ENCODE measurements at places on chromosomes 3 and 15.

- no peak for DNase-seq
Observed at GRCh38 chr3:46395210-46395661, 11.6 kb downstream of the CCR5AS start.

DNA sequence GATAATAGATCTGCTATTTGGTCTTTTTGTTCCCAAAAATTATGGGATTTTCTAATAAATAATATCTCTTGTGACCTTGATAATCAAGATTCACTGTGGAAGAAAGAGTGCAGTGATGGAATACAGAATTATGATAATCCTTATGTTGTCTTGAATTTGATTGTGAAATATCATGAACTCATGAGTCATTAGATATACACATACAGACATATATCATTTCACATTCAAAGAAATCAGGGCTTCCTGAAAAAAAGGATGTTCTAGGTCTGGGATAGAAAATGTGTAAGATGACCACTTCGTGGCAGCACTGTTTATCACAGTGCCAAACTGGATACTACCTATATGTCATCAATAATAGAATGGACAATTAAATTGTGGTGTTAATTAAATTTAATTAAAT is 97.7 kb downstream of the DPH6 start:
- no peak for DNase-seq

- no peak for DNase-seq
Observed at GRCh38 chr3:186152889-186153292, 44.0 kb upstream of the ETV5 start.

DNA sequence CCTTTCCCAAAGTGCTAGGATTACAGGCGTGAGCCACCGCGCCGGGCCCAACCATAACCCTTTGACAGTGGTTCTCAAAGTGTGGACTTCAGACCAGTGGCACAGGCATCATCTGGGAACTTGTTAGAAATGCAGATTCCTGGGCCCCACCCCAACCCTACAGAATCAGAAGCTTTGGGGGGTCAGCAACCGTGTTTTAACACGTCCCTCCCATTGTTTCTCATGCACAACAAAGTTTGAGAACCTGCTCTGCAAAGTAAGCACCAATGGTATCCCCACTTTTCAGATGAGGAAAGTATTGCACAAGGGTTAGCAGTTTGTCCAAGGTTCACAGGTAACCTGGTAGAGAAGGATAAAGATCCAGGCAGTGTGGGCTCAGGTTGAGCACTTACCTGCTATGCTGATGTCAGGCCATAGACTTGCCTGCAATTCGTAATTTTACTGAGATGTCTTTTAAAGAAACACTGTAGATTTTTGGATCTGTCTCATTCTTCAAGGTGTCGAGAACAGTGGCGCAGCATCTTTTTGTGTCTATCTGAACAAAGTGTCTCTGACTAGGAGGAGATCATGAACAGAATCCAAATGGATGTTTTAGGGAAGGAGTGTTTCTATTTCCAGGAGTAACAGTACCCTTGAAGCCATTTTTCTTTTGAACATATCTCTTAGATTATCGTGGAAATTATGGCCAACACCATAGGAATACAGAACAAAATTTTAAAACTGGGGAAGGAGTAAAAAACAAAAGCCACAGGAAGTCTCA is 2.5 kb downstream of the GXYLT2 start:
- DNase-seq, result no peak

DNA sequence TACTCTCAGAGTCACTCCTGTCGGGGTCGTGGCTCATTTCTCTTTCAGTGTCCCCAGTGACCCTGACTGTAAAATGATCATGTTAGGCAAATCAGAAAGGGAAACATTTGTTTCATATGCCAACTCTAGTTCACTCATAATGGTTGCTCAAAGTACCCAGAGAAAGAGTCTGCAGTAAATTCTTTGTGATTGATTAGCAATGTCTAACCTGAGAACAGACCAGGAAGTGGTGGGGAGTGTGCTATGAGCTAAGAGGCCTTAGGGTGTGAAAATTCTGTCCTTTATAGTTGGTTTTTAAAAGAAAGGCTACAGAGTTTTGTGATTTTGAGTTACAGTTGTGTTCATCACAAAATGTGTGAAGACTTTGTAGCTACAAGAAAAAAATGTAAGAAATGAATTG is 108.9 kb downstream of the EDEM1 start:
- DNase-seq, result no peak

- no peak for DNase-seq
Observed at GRCh38 chr3:151476344-151477018, 15.6 kb upstream of the IGSF10 start.

GRCh38 chr3:122451371-122451770 is 35.5 kb upstream of the WDR5B start:
- DNase-seq, result no peak

- no peak for DNase-seq
Observed at GRCh38 chr3:14430706-14431451, 28.5 kb downstream of the SLC6A6 start.

DNA sequence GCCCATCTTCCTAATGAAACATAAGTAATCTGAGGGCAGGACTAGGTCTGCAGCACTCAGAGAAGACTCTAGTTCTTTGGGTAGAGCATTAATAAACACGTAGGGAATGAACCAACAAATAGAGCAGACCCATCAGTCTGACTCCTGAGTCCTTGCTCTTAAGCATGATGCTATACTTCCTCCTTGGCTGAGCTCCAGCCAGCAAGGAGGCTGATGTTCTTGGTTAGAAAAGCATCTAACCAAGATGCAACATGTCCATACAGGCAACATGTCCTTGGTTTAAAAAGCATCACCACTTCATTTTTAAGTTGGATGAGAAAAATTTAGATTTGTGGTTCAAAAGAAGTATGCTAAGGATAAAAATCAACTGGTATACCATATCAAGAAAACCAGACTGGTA is 8.5 kb upstream of the MYH15 start:
- DNase-seq, result no peak

DNA sequence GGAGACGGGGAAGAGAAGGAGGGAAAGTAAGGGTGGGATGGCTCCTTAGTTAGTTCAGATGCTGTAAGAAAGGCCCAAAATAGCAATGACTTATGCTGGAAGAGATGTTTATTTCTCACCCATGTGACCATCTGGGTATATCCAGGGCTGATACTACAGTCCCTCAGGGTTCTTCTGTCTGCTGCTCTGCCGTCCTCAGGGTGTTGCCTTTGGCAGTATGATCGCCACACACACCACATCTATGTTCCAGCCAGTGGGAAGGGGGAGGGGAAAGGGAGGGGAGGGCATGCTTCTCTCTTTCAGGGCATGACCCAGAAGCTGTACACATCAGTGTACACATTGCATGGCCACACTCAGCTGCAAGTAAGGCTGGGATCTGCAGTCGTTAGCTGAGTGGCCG is 10.2 kb downstream of the CD276 start:
- DNase-seq, result no peak

DNA sequence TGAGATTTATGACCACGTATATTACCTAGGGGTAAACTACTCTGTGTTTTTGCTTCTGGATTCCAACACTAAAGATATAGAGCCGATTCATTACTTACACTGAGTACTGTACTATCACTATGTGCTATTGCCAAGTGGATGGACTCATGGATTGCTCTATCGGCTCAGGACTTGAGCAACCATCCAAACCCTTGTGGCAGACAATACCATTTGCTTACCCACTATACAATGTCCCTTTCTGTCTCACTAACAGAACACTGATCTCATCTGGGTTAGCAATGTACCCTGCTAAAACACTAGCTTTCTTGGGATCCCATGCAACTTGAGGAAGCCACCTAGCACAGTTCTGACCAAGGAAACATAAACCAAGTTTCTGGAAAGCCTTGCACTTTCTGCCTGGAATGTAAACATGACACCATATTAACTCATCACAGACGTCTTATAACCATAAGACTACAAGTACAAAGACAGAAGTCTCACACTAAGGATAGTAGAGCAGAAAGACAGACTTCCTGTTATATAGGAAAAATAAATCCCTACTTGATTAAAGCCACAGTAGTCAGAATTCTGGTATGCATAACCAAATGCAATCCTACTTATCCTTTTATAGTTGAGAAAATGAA is 38.6 kb downstream of the HACD2 start:
- DNase-seq, result peak; percentile 71

- DNase-seq, result no peak
Observed at GRCh38 chr15:62737551-62737950, 305.0 kb upstream of the TPM1 start.

DNA sequence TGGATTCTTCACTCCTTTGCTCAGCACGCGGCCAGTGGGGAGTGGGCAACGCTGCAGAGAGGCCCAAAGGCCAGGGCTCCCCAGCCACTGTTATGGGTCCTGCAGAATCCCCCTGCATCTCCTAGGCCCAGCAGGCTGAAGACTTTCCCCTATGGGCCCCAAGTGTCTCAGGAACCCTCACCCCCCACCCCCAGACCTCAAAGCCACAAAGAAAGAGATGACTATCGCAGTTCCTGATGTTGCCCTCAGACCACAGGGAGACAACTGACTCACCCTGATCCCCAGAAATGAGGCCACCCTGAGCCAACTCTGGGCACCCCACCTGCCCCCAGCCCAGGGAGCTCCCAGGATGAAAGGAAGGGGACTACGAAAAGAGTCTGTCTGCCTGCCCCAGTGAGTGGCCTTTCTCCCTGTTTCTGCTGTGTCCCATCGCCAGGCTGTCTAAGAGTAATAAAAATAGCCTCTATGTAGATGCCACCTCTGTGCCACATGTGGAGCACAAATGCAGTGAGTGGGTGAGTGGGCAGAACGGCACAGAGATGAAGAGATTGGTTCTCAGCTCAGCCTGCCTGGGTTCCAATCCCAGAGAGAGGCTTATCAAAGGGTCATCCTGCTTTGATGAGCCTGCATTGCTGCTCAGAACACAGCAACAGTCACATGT is 283.0 kb downstream of the UACA start:
- no peak for DNase-seq

- no peak for DNase-seq
Observed at GRCh38 chr15:60913900-60914299, 315.2 kb downstream of the RORA start.

DNA sequence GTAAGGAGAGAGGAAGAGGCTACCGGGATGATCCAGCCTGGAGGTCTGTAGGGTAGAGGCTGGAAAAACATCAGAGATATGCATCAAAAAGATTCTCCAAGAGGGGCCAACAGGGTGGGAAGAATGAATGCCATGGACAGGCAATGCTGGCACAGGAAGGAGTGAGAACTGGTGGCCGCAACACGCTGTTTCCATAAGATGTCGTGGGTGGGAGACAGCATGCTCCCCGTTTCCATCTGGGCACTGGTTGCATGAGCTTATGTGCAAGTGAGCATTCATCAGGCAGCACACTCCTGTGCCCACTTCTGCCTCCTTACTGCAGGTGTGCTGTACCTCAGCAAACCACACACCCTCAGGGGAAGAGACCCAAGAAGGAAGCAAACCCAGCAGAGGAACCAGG is 59.4 kb downstream of the GABRB3 start:
- no peak for DNase-seq

DNA sequence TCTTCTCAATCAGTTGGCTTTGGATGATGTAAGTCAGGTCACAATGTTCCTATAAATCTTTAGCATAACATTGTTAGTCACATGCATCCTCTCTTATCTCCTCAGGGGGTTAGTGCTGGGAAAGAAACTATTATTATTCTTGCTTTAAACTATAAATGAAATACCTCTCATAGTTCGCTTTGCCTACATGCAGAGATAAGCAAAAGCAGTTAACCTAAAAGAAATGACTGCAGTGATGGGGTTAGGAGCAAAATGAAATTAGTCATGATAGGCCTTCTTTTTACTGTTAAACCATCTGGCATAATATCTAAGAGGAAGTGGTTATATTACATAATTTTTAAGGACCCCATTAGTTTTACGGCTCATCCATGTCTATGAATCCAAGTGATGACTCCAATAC is 91.7 kb upstream of the IGSF10 start:
- DNase-seq, result no peak

DNA sequence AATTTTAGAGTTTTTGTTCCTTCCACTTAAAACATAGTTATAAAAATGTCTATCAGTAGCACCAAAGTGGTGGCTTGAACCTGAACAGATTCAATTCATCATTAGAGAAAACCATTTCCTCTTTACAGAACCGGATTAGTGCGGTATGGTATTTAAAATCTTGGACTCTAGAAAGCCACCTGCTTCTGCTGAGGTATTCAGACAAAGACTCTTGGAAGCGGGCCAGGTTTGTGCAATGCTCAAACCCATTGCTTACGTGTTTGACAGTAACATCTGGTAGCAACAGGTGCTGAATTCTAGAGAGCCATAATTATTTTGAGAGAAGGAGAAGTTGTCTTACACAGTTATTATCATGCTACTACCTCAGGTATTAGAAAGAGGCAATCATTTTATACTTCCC is 290.5 kb downstream of the NAALADL2 start:
- DNase-seq, result no peak

DNA sequence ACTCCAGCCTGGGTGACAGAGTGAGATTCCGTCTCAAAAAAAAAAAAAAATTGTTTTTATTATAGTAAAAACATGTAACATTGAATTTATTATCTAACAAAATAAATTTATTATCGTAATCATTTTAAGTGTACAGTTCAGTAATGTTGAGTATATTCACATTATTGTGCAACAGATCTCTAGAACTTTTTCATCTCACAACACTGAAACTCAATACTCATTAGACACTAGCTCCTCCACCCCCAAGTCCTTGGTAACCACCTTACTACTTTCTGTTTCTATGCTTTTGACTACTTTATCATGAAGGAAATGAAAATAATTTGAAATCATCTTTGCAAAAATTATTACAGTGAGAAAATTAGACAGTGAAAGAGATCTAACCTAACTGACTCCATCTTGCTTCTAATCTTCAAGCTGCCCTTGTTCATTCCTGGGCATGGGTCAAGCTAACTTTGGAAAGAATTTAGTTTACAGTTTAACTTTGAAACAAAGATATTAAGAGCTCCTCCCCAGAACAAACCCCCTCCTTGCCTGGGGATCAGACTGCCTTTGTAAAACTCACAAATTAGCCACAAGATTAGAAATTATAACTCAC is 15.0 kb upstream of the FYCO1 start:
- no peak for DNase-seq

Measured in AG04449 (cell line).